Hepatocyte (in vitro differentiated cells): ENCODE measurements at places on chromosomes 7 and 10. TPM values are rescaled to one million over a fixed set of nuclear protein-coding genes. Genes with fewer than 3 reads are reported as not detected.

Gene DRGX
- total RNA-seq: not detected in 2 replicates

Gene DGKI
- 1.8 and 2.7 TPM in 2 replicates for total RNA-seq

Gene PRKG1
- total RNA-seq: 8.1 and 12.3 TPM in 2 replicates

Gene TET1
- 10.4 and 13.6 TPM in 2 replicates for total RNA-seq

Gene UTF1
- not detected in 2 replicates for total RNA-seq

DNA sequence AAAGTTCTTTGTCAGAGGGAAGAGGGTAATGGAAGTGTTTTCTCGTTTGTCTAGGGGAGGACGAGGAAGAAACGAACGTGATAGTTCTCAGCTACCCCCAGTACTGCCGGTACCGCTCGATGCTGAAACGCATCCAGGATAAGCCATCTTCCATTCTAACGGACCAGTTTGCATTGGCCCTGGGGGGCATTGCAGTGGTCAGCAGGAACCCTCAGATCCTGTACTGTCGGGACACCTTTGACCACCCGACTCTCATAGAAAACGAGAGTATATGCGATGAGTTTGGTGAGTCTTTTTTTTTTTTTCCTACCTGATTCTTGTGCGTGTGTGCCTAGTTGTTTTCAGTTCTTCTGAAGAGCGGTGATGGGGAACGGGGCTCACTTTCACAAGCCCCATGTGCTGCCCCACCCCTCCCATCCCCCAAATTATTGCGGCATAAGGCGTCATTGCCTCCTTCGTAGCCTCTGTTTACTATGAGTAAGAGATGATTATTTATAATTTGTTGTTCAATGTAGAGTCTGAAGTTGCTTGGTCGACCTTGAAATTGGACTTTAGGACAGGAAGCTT lies 98.6 kb downstream of the ARID5B start:
- DNase-seq: no peak

DNA sequence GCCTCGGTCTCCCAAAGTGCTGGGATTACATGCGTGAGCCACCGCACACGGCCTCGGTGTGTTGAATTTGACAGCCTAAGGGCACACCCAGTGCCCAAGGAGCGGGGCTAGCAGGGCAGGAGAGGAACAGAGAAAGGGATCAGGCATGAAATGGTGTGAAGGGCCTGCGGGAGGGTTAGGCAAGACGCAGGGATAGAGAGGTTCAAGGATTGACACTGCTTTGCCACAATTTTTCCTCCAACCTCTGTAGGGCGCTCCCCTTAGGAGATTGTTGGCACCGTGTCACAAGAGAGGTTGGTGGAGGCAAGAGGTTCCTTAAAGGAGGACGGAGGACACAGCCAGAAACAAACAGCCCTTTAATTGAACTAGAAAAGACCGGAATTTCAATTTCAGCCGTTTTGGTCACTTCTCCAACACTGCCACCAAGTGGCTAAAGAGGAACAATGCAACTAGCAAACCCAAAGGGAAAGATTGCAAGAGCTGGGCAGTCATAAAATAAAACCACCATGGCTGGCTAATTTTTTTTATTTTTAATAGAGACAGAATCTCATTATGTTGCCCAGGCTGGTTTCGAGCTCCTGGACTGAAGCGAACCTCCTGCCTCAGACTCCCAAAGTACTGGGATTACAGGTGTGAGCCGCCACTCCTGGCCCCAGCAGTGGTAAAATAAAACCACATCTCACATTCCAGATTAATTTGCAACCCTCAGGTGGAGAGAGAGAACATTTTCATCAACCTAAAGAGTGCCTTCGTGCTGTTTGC lies 6.9 kb upstream of the CREB3L2 start:
- peak; percentile 82 for DNase-seq

DNA sequence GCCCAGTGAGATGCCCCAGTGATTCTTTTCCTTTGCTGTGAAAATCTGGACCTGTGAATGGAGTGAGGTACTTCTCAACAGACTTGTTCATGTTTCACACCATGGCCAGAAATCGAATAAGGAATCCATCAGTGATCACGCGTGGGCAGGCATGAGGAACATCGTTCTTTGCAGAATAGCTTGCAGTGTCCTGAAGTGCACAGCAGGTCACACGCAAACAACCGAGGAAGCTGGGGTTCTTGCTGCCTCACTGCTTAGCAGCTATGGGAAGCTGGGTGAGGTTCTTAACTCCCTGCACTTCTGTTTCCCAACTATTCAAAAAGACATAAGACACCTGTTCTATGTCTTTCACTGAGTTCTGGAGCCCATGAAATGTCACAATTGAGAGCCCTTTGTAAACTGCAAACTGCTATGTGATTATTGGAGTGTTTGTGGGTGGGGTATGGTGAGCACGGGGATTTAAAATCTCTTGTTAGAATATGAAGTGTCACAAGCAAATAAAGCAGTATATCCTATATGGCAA lies 253.4 kb downstream of the KIAA1217 start:
- no peak for DNase-seq

DNA sequence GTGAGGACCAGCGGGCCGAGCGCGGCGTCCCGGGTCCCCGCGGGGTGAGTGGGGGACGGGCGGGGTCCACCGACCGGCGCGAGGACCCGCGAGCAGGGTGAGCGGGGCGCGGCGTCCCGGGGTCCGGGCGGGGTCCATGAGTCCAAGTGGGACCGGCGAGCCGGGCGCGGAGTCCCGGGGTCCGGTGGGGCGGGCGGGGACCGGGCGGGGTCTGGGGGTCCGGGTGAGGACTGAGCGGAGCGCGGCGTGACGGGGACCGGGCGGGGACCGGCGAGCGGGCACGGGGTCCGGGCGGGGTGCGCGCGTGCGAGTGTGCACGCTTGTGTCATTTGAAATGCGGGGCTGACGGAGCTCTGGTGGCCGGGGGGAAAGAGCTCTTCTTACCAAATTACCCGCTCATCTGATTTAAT lies 765 bp downstream of the CELF2 start:
- DNase-seq: peak; percentile 20

- peak; percentile 83 for DNase-seq
These were observed 2.1 kb upstream of the ADAM8 start for GRCh38 chr10:133278577-133279265.

- no peak for DNase-seq
These were observed 38.3 kb upstream of the SLC35B4 start for GRCh38 chr7:134355004-134355525.

GRCh38 chr7:17706734-17707133 lies 233.6 kb downstream of the SNX13 start:
- peak; percentile 74 for DNase-seq

DNA sequence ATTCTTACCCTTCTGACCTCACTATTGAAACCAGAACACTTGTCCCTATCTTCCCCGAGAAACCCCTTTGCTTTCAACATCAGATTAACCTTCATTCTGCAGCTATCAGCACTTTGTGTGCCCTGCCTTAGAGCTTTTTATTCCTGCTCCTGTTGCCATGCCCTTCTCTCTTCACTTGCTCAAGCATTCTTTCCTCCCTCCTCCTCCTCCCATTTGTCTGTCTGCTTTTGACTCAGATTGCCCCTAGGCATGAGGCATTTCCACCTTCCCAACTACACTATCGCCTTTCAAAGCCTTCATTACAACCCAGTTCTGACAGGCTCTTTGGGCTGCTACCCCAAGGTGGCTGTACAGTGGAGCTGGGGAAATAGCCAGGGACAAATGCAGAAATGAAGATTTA lies 143.3 kb downstream of the SLC25A13 start:
- no peak for DNase-seq

DNA sequence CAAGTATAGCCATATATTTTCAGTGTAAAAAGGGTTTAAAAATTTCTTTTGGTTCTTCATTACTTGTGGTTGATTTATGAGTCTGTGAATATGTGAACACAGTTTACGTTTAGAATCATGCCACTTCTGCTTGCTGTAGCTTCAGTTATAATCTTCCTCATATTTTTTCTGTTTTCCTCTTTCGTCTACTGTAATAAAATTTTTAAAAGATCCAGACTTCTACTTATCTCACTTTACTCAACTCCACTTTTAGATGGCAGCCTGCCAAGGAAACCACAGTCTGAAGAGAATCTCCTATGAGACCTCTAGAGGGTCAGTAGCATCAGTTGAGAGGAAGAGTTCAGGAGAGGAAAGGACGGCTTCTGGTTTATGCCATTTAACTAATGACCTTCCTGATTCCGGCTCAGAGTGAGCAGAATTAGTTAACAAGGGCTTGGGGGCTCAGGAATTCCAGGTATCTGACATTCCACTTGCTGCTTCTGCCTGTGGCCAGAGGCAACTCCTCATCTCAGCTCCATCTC lies 21.4 kb downstream of the CREB5 start:
- peak; percentile 67 for DNase-seq

DNA sequence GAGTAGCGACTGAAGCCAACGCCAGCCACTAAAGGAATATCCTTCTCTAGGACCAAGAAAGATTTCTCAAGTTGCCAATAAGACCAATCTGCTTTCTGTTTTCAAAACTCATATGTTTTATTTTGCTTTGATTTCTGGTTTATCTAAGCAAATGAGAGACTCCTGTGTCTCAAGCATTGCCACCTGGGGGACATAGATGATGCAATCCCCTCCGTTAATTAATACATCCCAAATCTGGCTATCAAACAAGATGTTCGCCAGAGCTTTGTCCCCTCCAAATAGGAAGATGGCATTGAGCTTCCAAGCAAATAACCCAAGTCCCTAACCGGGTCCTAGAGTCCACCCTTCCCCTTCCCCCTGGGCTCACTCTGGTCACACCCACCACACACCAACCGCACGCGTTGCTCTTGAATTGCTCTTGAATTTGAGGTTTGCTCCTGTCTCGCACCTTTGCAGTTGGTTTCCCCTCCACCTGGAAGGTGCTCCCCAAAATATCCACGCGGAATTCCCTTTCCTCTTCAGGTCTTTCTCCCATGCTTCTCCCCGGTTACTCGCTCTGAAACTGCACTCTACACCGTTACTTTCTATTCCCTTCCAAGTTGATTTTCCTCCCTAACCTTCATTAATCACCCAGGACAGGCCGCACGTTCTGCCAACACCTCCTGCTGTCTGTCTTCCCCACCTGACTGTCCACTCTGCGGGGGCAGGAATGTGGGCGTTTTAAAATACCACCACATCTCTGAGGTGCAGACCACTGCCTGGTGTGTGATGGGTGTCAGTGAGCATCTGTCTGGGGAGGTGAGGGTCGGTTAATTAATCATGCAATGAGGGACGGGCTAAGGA lies 64.1 kb upstream of the RNF32 start:
- no peak for DNase-seq
